ENCODE measurements at places on chromosomes 7 and 10.

DNA sequence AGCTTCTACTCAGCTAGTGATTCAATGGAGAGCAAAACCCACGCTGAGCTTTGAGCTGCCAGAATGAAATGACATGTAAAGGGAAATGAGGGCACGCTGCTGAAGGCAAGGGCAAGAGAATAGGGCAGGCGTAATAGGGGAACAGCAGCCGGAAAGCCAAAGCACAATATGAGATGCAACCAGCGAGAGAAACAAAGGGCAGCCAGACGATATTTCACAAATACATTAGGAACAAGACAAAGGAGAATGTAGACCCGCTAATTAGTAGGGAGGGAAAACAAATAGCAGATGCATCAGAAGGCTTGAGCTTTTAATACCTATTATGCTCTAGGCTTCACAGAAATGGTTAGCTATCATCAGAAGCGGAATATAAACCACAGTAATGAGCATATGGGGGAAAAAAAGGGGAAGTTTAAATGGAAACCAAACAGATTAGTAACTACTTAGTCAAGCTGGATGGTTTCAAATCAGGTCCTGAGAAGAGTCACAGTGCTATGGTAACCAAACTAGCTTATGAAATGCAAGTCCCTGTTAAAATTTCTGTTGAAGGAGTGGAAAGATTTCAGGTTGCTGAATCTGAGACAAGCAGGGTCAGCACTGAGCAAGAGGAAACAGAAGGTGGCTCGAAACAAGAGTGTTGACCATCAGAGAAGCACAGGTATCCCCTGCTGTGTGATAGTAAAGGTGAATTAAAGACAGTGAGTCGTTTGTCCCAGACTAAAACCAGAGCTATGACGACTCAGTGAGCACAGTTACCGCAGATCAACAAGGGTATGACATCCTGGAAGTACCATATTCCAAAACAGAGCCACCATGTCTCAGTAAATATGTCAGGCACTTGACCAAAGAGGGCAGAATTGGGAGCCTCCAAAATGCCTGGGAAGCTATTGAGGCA lies 496.9 kb upstream of the CELF2 start:
- DNase-seq: no peak

DNA sequence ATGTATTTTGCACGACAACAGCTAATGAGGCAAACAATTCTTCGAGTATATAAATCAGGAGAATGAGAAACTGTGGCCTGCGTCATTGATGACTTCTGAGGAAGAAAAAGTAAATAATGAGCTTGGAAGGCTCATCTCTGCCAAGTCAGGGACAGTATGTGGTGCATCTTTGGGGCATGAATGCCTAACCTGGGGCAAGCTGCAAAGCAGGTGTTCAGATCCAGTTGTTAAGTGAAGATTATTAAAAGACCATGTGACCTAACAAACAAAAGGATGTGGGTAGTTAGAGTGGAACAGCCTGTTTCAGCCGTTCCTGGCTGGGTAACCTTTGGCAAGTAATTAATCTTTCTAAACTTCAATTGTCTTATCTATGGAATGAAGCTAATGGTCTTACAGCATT lies 93.0 kb downstream of the LYZL2 start:
- no peak for DNase-seq

- no peak for DNase-seq
Measured at GRCh38 chr10:71820966-71821365, 30.1 kb downstream of the PSAP start.

DNA sequence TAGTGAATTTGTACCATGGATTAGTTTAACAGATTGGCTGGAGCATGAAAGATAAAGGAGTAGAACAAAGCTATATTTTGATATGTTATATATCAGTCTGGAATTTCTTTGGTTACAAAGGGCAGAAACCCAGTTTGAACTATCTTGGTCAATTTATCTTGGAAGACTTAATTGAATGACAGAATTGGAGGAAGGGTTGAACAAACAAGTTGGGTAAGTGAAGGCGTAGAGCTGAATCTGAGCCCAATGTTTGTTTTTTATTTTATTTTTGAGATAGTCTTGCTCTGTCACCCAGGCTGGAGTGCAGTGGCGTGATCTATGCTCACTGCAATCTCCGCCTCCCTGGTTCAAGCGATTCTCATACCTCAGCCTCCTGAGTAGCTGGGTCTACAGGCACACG lies 21.8 kb upstream of the JCAD start:
- no peak for DNase-seq

DNA sequence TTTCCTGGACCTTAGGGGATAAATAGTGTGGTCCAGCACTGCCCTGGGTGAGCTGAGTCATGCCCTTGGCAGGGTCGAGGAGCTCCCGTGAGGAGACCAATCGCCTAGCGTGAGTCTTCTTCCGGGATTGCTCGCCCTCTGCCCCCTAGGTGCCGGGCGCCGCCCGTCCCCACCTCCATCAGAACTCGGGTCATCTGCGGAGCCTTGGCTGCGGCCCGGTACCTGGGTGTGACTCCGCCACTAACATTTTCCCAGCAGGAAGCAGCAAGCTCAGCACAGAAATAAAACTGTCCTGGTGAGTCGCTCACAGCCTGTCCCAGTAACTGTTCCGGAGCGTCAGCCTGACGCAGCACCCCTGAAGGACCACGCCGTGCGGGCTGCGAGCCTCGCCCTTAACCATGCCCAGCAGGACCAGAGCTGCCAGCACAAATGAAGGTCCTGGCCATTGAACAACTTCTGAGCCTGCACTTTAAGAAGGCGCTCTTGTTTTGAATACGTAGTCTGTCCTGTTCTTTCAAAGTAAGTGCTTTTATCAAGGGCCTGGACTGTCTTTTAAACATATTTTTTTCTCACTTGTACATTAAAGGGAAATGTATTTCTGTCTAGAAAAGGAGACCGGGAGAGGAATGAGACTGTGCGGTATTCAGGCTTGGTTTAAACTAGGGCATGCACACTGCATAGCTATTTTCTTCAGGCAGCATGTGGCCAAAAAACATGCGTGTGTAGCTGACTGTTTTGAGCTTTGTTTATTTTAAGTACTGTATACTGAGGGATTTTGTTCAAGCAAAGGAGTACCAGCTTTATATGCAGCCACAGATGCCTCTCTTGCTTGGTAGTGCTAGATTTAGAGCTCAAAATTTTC lies 136.7 kb downstream of the HECW1 start:
- DNase-seq: no peak

GRCh38 chr10:78765726-78766335 lies 302.9 kb upstream of the ZMIZ1 start:
- DNase-seq: no peak

- no peak for DNase-seq
Measured at GRCh38 chr10:103666087-103666761, 172.7 kb downstream of the NEURL1 start.

DNA sequence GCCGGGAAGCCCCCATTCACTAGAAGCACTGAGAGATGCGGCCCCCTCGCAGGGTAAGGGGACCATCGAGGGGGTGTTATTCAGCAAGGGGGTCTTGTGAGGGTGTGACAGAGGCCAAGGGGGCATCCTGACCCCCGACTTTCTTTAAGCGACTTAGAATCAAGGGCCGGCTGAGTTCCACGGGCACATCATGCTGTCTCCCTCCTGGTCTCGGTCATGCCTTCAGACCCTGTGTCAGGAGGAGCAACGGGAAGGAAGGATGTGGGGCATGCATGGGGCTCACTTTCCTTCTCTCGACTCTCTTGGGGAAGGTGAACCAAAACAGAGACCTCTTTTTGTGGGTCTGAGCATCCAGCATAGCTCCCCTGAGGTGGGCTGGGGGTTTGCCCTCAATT lies 2.5 kb downstream of the ACSL5 start:
- no peak for DNase-seq

DNA sequence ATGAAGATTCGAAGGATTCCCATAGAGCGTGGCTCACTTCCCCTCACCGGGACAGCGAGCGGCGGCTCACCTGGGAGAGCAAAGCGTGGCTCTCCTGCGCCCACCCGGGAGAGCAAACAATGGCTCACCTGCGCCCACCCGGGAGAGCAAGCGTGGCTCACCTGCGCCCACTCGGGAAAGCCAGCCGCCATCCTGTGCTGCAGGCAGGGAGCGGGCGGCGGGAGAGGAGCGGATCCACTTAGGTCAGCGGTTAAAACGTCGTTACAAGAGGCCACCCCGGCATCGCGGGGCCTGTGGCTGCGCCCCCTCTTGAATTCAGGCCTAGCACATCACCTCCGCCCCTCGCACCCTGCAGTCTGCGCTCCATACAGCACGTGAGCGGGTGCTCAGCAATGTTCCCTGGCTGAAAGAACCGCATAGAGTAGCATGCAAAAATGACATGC lies 461 bp upstream of the FIGNL1 start:
- DNase-seq: peak; percentile 2

DNA sequence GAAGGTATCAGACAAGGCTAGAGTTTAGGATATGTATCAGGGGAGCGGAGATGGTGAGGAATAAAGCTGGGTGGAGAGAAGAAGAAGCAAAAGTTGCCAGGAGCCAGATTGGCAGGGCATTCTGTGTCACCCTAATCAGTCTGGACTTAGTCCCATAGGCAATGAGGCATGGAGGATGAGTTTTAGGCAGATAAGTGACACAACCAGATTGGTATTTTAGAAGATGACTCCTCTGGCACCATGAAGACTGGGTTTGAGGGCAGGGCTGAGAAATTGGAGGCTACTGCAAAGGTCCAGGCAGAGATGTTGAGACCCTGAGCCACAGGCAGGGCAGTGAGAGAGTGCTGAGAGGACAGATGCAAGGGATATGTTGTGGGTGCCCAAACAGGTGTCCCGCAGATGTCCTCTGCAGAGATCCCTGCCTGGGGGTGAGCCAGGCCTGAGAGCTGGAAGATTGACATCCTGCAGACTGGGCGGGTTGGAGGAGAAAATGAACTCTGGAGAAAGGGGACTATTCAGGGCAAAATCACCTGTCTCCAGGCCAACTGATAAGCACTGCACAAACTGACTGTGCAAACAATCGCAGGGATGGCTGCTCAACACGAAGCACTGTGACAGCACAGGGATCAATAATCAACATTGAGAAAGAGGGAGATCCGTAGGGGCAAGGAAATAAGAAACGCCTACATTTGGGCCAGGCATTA lies 11.9 kb upstream of the HABP2 start:
- no peak for DNase-seq

- peak; percentile 24 for DNase-seq
Measured at GRCh38 chr7:23106057-23106822, 655 bp downstream of the KLHL7 start.

DNA sequence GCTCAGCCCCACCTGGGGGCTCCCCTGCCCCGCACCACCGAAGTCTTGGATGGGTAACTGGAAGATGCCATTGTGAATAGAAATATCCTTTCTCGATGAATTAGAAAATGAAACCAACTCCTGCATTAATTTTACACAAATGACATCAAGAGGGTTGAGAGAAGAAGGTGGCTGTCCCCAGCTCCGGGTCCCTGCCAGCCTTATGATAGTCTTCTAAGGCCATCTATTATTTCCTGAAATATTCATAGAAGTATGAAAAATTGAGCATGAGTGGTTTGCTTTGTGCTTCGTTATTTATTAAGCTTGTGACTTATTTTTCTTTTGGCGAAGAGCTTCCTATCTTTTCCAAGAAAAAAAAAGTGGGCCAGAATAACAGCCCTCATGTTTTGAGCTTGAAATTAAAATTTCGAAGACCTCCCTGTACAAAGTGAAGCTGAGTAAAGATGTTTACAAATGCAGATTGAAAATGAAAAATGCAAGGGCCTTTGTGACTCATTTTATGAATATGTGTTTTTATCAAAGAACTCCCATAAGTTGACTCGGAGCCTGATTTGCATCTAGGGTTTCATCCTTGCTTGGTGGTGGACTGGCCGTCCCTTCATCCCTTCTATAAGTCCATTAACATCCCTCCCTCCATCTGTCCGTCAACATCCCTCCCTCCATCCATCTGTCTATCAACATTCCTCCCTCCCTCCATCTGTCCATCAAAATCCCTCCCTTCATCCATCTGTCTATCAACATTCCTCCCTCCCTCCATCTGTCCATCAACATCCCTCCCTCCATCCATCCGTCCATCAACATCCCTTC lies 20.5 kb upstream of the CFAP46 start:
- DNase-seq: no peak

DNA sequence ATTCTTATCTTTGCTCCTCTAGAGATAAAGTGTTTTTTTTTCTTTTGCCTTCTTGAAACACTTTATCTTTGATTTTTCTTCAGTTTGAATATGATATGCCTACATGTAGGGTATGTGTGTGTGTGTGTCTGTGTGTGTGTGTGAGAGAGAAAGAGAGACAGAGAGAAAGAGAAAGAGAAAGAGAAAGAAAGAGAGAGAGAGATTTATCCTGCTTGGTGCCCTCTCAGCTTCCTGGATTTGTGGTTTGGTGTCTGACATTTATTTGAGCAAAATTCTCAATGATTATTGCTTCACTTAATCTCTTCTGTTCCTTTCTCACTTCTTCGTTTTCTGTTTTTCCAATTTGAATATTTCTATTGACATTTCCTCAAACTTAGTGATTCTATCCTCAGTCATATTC lies 60.3 kb downstream of the RAB18 start:
- no peak for DNase-seq

- no peak for DNase-seq
Measured at GRCh38 chr7:39727231-39728012, 104.0 kb downstream of the RALA start.

GRCh38 chr7:91164506-91164905 lies 99.7 kb upstream of the FZD1 start:
- DNase-seq: no peak

- no peak for DNase-seq
Measured at GRCh38 chr10:101354328-101355071, 535 bp downstream of the BTRC start.

DNA sequence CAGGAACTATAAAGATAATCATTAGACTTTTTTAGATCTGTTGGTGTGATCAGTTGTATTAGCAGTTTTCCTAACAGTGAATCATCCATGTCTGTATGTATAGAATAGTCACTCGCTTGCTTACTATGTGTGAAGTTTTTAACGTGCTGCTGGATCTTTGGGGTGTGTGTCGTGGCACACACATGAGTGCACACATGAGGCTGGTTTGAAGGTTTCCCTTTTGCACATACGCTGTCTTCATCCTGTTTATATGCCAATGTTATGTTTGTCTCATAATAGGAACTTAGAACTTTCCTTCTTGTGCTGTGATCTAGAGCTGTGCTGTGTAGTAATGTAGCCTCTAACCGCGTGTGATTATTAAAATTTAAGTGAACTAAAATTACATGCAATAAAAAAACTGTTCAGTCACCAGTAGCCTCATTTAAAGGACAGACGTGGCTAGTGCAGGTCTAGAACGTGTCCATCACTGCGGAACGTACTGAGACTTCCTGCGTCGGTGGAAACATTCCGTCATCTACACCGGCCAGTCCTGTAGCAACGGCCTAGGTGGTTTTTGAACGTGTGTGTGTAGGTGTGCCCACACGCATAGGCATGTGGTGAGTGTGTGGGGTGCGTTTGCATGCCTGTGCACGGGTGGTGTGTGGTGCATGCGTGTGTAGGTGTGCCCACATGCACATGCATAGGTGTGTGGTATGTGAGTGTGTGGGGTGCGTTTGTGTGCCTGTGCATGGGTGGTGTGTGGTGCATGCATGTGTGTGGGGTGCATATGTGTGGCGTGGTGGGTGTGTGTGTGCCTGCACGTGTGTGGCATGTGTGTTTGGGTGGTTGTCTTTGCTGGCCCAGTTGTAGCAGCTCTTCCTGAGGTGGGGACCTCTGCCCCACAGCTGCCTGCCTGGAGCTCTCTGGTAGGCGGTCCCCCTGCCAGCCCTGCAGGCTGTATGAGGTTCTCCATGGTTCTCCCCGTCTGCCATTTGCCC lies 56.6 kb downstream of the INPP5A start:
- no peak for DNase-seq

Measured in stimulated activated CD8-positive, alpha-beta memory T cell treated with anti-CD3 and anti-CD28 coated beads, Interleukin-4, amount 100 ng/mL, for 4 hours (primary cell).